ENCODE measurements at places on chromosomes 12 and 14. TPM values are rescaled to one million over a fixed set of nuclear protein-coding genes. Genes with fewer than 3 reads are reported as not detected.

The RAB35 gene
- total RNA-seq = 65.0 TPM

The MMAB gene
- 18.3 TPM for total RNA-seq

The CLEC9A gene
- total RNA-seq = not detected

The GNB3 gene
- total RNA-seq = not detected

The HOXC11 gene
- total RNA-seq = not detected

The PRKCH gene
- total RNA-seq = 618 TPM

Measured in natural killer cell (primary cell).